ENCODE measurements at places on chromosomes 1 and 21.
A peak's percentile ranks its signal among the peaks of the same experiment; 100 is the strongest.

DNA sequence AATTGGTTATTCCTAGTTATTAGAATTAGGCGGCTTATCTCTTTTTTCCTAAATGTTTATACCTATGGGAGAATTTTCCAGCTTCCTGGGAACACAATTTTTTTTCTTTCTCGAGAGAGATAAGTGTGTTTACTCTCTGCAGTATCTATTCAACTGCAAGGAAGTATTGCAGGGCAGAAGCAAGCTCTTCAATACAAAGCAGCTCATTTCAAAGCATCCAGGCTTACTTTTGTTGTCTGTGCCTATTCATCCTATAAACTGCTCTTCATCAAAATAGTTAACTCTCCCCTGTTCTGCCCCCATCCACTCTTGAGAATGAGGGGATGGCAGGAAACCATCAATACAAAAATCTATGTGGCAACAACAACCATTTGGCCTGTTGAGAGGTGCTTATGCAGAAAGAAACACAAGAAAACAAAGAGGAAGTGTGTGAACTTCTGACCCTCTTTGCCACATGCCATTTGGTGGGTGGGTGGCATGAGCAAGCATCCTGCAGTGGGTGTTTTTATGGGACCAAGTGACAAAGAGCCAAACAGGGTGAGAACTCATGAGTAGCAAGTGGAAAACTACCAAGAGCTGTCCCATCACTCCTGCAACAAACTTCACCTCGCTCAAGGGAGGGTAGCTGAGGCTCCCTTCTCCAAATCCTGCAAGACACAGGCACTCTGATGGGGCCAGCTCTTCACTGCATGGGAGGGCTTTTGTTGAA, 50.6 kb upstream of the MRPS6 start:
- no peak for DNase-seq

DNA sequence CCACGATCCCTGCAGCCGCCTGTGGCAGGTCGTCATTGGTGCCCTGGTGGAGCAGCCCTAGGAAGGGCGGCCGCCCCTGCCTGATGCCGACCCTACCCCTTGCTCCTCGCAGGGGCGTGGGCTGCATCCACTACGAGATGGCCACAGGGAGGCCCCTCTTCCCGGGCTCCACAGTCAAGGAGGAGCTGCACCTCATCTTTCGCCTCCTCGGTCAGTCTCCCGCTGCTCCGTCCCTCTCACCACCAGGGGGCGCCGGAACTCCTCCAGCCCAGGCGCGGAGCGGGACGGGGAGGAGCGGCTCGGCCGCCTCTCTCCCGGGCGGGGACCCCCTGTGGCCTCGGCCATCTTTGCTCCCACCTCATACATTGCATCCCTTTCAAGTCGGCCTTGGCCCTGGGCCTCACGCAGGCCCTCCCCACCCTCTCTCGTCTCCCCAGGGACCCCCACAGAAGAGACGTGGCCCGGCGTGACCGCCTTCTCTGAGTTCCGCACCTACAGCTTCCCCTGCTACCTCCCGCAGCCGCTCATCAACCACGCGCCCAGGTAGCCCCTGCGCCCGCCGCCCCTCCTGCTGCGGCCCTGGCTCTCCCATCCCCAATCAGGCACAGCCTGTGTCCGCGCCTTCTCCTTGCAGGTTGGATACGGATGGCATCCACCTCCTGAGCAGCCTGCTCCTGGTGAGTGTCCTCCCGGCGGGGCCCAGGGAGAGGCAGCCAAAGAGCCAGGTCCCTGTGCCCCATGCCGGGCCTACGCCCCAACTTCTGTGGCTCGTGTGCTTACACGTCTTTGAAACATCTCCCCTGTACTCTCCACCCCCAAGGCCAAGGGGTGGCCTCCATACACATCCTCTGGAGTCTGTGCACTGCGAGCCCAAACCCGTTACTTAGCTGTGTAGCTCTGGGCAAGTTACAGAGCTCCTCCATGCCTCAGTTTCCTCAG, 24.7 kb downstream of the CDK18 start:
- DNase-seq = peak; percentile 99

- no peak for DNase-seq
Observed at GRCh38 chr1:112165375-112165774, 175.9 kb upstream of the KCND3 start.

- no peak for DNase-seq
Observed at GRCh38 chr1:56255516-56256152, 323.7 kb downstream of the PLPP3 start.

GRCh38 chr1:6961905-6962477, 176.7 kb downstream of the CAMTA1 start:
- no peak for DNase-seq

DNA sequence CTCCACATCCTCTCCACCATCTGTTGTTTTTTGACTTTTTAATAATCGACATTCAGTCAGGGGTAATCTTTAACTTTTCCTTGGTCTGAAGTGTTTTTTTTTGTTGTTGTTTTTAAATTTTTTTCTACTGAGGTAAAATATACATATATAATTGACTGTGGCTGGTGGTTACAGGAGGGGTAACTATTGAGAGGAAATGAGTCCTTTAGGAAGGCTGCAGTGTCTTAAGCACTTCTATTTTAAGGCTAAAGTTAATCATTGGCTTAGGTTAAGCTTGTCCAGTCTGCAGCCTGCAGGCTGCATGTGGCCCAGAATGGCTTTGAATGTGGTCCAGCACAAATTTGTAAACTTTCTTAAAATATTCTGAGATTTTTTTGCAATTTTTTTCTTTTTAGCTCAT, 172.5 kb downstream of the CTH start:
- no peak for DNase-seq

GRCh38 chr1:162605225-162605927, 26.9 kb upstream of the DDR2 start:
- no peak for DNase-seq

- DNase-seq = no peak
Observed at GRCh38 chr1:204511366-204511765, 4.8 kb upstream of the MDM4 start.

DNA sequence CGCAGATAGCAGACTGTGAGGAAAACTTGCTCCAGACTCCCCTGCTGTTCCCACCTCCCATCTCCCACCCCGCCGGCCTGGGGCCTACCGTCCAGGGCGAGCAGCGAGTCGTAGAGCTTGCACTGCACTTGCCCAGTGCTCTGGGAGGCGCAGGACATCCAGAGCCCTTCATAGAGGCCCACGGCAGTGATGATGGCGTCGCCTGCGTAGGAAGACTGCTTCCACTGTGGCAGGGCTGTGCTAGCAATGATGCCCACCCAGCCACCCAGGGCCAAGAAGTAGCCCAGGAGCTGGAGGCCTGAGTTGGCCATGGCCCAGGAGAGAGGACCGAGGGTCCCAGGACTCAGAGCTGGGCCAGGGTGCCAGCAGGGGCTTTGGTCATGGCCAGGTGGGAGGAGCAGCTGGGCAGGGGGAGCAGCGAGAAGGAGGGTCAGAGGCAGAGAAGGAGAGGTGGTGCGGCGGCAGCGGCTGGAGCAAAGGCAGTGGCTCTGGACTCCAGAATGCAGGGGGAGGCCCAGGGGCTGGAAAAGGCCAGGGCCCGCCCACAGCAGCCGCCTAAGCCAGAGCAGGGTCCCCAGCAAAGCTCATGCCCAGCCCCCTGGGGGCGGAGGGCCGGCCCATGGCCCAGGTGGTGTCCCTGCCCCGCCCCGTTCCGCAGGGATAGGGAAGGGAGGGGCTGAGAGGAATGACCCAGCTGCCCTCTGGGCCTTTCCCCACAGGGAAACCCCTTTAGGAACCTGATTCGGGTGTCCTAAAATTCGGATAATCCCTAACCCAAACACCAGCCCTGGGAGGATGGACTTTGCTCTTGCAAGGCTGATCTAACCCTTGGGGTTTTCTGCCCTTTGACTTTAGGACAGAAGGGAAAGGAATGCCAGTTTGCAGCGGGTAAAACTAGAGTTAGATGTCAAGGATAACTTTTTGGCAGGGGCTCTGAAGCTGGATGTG, at the start of gene CLDN19:
Gene CLDN19 (minus strand): TSS at position 484 of the 948 bp plus-strand sequence. CDS start 173 bp downstream, at position 311.
- peak; percentile 99 for DNase-seq

DNA sequence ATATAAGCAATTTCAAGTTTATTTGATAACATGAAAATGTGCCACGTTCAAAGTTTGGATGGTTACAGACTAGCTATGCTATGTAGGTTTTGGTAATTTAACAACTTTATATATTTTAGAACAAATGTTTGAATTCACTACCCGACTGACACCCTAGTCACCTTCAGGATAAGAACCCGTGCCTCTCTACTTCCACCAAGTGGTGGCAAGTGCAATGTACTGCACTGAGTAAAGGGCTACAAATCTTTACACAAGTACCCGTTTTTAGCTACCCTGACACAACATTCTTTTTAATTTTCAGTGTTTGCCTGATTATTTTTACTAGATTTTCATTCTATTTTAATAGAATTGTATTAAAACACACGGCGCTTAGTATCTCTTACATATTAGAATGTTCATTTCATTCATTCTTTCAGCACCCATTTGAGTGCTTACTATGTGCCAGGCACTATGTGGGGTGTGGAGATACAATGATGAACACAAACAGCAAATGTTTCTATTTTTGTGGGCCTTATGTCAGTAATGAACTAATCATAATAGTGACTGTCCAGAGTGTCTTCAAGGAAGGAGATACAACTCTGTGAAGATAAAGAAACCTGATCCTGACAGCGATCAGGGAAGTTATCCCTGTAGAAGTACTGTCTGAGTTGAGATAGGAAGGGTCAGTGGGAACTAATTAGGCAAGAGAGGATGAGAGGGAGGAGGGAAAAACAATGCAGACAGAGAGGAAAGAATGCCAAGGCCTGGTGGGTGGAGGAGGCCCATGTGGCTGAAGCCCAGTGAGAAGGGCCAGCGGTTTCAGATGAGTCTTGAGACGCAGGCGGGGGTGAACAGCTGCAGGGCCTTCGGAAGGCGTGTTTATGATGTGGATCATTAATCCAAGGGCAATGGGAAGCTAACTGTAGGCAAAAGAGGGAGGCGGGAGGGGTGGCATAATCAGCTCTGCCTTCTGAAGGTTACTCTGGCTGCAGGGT, 3.8 kb downstream of the LCA5L start:
- peak; percentile 51 for DNase-seq

- DNase-seq = no peak
Observed at GRCh38 chr1:160855181-160855981, 7.3 kb downstream of the CD244 start.

GRCh38 chr1:166140251-166140650, 26.6 kb downstream of the FAM78B start:
- no peak for DNase-seq

- DNase-seq = no peak
Observed at GRCh38 chr1:232145768-232146167, 484.2 kb downstream of the SIPA1L2 start.

- no peak for DNase-seq
Observed at GRCh38 chr21:34126691-34127090, 53.3 kb downstream of the MRPS6 start.

DNA sequence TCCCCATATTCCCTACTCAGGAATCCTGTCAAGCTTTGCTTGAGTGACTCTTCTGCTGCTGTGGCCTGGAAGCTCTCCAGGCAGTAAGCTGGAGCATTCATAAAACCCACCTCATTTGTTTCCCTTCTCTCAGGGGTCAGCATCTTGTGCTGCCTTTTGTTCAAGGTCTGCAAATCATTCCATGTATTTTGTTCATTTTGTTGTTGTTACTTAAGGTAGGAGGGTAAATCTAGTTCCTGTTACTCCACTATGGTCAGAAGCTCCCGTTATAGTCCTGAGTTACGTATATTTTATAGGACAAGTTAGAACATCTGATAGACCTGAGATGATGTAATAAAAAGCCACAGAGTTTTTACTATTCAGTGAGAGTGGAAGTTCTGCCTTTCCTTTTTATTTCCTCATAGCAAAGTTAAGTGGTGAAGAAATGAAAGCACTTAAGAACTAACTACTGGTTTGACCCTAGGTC, 9.9 kb downstream of the SYNJ1 start:
- no peak for DNase-seq

- no peak for DNase-seq
Observed at GRCh38 chr1:232899268-232899667, 51.1 kb upstream of the NTPCR start.

- DNase-seq = no peak
Observed at GRCh38 chr21:26804895-26805609, 40.2 kb downstream of the ADAMTS1 start.

GRCh38 chr1:182595641-182596240, 6.7 kb upstream of the RNASEL start:
- peak; percentile 75 for DNase-seq

- no peak for DNase-seq
Observed at GRCh38 chr1:214372092-214372491, 91.1 kb downstream of the SMYD2 start.

DNA sequence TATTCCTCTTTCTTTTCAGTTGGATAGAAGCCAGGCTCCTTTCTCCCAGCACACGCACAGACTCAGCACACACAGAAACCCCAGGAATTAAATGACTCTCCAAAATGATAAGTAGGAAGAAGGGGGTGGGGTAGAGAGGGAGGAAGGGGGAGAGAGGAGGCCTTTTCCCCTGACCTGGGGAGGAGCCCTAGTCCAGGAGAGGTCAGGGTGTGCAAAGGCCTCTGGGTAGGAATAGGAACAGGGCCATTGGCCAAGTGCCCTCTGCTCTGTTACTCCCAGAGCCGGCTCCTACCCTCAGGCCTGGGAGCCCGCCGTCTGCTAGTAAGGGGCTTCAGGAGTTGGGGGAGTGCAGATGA, 35.6 kb upstream of the PUM1 start:
- DNase-seq = no peak

DNA sequence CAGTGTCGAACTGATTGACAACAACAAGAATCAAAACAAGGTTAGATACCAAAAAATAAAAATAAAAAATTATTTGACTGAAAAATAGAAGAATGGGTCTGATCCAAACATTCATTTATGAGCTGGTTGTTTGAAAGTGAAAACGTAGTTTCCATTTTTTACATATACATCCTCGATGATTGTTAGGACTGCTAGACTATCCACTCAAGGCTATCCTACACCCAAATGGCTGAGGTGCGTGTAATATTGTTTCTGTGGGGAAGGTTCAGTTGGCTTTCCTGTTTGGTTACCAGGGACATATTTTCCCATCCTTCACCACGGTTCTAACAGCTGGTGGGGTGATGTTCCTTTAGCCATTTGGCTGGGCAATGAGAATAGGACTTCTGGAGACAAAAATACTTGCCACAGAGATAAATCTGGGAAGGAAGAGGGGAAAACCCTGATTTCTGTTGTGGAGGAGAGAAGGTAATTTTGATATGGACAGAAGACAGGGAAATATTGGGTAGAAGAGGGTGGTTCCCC, 66.3 kb downstream of the MAP3K7CL start:
- no peak for DNase-seq

DNA sequence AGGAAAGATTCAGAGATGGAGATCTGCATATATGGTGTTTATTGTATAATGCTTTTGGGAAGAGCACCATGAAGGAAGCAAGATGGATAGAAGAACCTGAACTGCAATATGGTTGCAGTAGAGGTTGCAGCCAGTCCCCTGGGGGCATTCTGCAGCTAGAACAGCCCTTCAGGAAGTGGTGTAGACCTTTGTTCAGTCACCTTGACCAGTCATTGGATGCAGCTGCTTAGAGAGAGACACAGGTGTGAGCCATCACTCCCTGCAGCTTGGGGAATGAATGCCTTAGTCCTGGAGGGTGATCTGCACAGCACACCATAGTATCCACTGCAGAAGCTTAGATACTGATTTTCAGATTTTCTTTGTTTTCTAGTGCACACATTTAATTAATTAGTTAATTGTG, 42.3 kb downstream of the NEK7 start:
- DNase-seq = no peak
